ENCODE measurements at places on chromosomes 3 and 15. TPM values are rescaled to one million over a fixed set of nuclear protein-coding genes. Genes with fewer than 3 reads are reported as not detected.

PLA2G4D gene
- not detected for total RNA-seq

DNA sequence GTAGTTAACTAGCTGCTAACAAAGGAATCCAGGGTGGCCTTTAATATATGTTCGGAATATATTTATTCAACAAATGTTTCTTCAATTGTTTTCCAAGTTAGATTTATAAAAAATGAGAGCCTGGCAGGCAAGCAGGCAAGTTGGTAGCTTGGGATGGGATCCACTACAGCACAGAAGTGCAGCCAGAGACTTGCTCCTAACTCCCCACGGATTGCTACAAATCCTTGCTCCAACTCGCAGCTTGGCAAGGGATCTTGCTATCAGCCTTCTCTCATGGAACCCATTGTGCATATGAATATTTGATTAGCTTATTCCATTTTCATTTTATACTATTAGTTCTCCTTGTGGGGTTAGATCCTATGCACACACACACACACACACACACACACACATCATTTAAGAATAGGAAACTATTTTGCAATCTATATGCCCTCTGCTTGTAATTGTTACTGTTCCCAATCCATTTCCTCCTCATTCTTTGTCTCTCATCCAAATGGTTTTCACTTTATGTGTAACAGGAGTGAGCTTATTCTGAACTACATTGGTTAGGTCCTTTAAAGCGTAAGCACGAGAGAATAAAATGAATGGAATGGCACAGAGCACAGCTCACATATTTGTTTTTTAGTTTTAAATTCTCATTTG lies 505.6 kb downstream of the LPP start:
- H3K4me3 ChIP-seq: no peak overlapping the region
- no peak for DNase-seq
- no peak overlapping the region for H3K27ac ChIP-seq
- peaks cover 17% of the 10 kb centered on the region for H3K4me1 ChIP-seq
- H3K27me3 ChIP-seq: no peaks in the 10 kb centered on the region

- no peaks in the 10 kb centered on the region for H3K4me1 ChIP-seq
- H3K27me3 ChIP-seq: no peaks in the 10 kb centered on the region
- DNase-seq: no peak
- H3K36me3 ChIP-seq: peaks cover 39% of the 10 kb centered on the region
- no peak overlapping the region for H3K4me3 ChIP-seq
Observed at GRCh38 chr15:22878103-22878502, 39.6 kb downstream of the NIPA2 start.

GRCh38 chr3:138051947-138052802 lies 42.2 kb downstream of the CLDN18 start:
- no peak overlapping the region for H3K27ac ChIP-seq
- no peaks in the 10 kb centered on the region for H3K27me3 ChIP-seq
- H3K36me3 ChIP-seq: peaks cover 11% of the 10 kb centered on the region
- H3K4me1 ChIP-seq: peaks cover 1% of the 10 kb centered on the region
- H3K4me3 ChIP-seq: no peak overlapping the region

GNAT1 gene
- 0.91 TPM for total RNA-seq

DNA sequence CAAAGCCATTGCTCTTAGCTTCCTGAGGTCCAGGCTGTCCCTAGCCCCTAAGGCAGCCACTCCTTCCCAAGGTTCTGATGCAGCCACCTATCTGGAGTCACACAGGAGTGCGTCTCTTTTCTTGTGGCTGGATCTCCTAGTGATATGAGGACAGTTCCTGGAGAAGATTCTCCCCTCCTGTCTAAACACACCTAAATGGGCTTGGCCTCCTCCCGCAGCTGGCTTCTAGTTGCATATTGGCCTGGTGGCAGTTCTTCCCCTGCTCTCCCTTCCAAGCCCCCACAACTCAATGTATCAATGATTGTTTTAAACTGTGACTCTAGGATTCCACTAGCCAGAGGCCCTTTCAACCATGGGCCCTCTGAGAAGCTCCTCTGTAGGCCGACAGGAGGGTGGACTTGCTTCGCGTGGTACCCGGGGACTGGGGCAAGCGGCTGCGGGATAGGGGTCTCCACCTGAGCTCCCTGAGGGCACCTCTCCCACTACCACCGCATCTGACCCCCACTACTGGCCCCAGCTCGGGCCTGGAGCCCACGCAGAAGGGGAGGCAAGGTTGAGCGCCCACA lies 1.4 kb downstream of the ITGA11 start:
- peaks cover 6% of the 10 kb centered on the region for H3K4me1 ChIP-seq
- no peak overlapping the region for H3K27ac ChIP-seq
- H3K27me3 ChIP-seq: peaks cover 77% of the 10 kb centered on the region
- H3K36me3 ChIP-seq: no peaks in the 10 kb centered on the region
- H3K4me3 ChIP-seq: no peak overlapping the region
- DNase-seq: no peak

GP9 gene
- total RNA-seq: not detected

DNA sequence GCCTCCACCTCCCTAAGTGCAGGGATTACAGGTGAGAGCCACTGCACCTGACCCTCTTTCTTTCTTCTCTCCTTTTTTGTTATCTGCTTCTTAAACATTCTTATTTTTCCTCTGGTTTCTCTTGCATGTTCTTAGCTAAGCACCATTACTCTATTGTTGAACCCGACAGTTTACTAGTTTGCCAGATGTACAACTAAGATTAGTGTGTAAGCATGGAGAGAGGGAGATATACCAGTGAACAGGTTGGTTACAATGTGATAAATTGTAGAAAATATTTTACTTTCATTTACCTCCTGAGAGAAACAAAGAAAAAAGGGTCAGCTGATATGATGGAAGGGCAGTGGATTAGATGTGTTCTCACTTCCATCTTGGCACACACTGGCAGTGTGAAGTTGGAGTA lies 4.9 kb downstream of the HAUS2 start:
- peak overlapping the region; percentile 34 for H3K27ac ChIP-seq
- peaks cover 2% of the 10 kb centered on the region for H3K36me3 ChIP-seq
- peaks cover 7% of the 10 kb centered on the region for H3K4me1 ChIP-seq
- no peaks in the 10 kb centered on the region for H3K27me3 ChIP-seq
- DNase-seq: no peak

GRCh38 chr3:53703630-53704362 lies 142.4 kb downstream of the CHDH start:
- H3K27me3 ChIP-seq: peaks cover 14% of the 10 kb centered on the region
- peak overlapping the region; percentile 56 for H3K27ac ChIP-seq
- H3K4me3 ChIP-seq: no peak overlapping the region
- H3K36me3 ChIP-seq: no peaks in the 10 kb centered on the region

DNA sequence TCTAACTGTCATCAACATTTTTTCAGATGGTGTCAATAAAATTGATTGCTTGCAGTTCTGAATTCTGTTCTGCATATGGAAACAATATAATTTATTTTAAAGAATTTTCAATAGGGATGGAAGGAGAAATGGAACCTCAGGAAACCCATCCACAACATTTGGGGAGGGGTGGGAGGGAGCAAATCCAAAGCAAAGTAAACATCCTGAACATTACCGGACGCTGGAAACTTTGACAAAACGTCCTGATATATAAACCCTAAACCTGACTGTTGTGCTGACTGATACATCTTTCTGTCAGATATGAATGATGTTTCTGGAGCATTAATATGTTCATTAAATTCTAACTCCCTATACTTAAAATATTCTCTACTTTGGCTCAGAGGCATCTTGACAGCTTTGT lies 479.0 kb downstream of the FOXP1 start:
- H3K4me3 ChIP-seq: no peak overlapping the region
- H3K36me3 ChIP-seq: peaks cover 20% of the 10 kb centered on the region
- peaks cover 39% of the 10 kb centered on the region for H3K4me1 ChIP-seq
- no peak for DNase-seq
- H3K27ac ChIP-seq: no peak overlapping the region
- no peaks in the 10 kb centered on the region for H3K27me3 ChIP-seq

GRCh38 chr3:158683230-158683962 lies 10.9 kb upstream of the LXN start:
- H3K27ac ChIP-seq: no peak overlapping the region
- H3K27me3 ChIP-seq: no peaks in the 10 kb centered on the region
- DNase-seq: no peak
- H3K4me3 ChIP-seq: no peak overlapping the region

GRCh38 chr3:12643724-12644123 lies 20.2 kb downstream of the RAF1 start:
- no peaks in the 10 kb centered on the region for H3K27me3 ChIP-seq
- peaks cover 9% of the 10 kb centered on the region for H3K4me1 ChIP-seq
- no peak for DNase-seq
- H3K36me3 ChIP-seq: peaks cover 6% of the 10 kb centered on the region
- H3K4me3 ChIP-seq: no peak overlapping the region
- no peak overlapping the region for H3K27ac ChIP-seq

CYP1A2 gene
- not detected for total RNA-seq

DNA sequence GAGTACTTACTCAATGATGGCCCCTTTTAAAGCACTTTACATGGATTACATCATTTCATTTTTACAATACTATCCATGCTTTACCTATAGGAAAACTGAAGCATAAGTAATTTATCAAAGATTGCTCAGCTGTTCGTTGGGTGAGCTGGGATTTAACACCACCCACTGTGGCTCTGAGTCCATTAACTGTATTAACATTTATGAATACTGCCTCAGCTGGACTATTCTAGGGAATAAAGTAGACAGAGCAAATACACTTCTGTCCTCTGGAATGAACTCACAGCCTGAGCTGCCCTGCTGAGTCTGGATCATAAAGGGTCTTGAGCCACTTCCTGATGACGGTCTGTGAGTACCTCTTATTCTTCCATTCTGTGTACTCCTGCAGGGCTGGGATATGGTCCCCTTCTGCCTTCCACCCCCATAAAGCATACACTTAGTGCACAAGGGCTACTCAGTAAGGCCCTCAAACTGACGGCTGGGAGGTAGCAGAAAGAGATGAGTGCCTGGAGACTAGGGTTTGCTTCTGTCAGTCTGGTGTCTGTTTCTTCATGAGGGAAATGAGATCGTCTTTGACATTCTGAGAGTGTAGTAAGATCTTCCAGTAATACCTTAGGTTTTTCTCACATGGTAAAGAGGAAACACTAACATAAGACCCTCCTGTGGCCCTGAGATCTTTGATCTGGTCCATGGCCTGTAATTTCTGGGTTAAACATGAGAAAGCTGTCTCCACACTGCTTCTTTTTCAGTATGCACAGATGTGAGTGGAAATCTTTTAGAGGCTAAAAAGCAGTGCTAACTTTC lies 12.6 kb upstream of the ST6GAL1 start:
- no peak overlapping the region for H3K27ac ChIP-seq
- peaks cover 21% of the 10 kb centered on the region for H3K4me1 ChIP-seq
- no peak for DNase-seq
- H3K36me3 ChIP-seq: no peaks in the 10 kb centered on the region

GRCh38 chr3:16888356-16888755 lies 3.6 kb downstream of the PLCL2 start:
- H3K4me3 ChIP-seq: no peak overlapping the region
- peaks cover 5% of the 10 kb centered on the region for H3K27me3 ChIP-seq
- DNase-seq: no peak
- H3K27ac ChIP-seq: no peak overlapping the region
- H3K4me1 ChIP-seq: peaks cover 46% of the 10 kb centered on the region
- H3K36me3 ChIP-seq: no peaks in the 10 kb centered on the region

DNA sequence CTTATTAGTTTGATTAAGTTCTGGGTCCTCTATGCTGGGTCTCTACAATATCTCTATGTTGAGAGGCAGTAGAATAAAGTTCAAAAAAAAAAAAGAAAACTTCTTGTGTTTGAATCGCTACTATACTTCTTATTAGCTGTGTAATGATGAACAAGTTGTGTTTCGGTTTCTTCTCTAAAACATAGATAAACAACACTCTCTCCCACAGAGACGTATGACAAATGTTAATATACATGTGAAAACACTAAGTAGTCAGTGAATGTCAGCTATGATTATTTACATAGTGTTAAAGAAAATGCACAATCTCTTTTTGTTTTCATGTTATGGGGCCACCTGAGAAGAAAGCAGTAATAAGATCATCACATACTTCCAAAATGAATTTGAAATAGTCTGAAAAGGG lies 45.3 kb downstream of the ACAP2 start:
- H3K27me3 ChIP-seq: no peaks in the 10 kb centered on the region
- peaks cover 26% of the 10 kb centered on the region for H3K4me1 ChIP-seq
- H3K27ac ChIP-seq: no peak overlapping the region
- H3K36me3 ChIP-seq: no peaks in the 10 kb centered on the region

NEDD4 gene
- 14.2 TPM for total RNA-seq

- H3K27ac ChIP-seq: no peak overlapping the region
- peaks cover 13% of the 10 kb centered on the region for H3K4me1 ChIP-seq
- H3K36me3 ChIP-seq: peaks cover 1% of the 10 kb centered on the region
- H3K27me3 ChIP-seq: no peaks in the 10 kb centered on the region
Observed at GRCh38 chr15:57559875-57560274, 31.8 kb upstream of the MYZAP start.

GRCh38 chr15:40949756-40950207 lies 3.5 kb upstream of the CHAC1 start:
- H3K4me1 ChIP-seq: peaks cover 17% of the 10 kb centered on the region
- H3K4me3 ChIP-seq: no peak overlapping the region
- H3K36me3 ChIP-seq: no peaks in the 10 kb centered on the region
- DNase-seq: no peak

CPLX3 gene
- total RNA-seq: not detected

FHIT gene
- total RNA-seq: 16.1 TPM

DNA sequence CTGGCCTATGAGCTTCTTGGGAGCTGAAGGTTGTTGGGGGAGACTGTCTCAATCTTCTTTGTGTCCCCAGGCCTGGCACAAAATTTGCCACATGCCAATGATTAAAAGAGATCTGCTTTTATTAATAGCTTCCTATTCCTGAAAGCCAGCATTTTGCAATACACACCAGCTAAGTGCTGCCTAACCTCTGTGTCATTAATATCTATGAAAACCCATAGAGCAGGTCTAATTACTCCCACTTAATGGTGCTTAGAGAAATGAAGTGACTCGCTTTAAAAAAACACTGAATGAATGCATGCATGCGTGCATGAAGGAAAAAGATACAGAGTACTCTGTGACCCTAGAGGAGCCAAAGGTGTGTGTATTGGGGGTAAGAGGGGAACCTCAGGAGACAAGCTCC lies 55.0 kb downstream of the SLC6A1 start:
- no peak overlapping the region for H3K4me3 ChIP-seq
- peaks cover 20% of the 10 kb centered on the region for H3K27me3 ChIP-seq
- H3K36me3 ChIP-seq: no peaks in the 10 kb centered on the region
- no peaks in the 10 kb centered on the region for H3K4me1 ChIP-seq
- DNase-seq: no peak
- H3K27ac ChIP-seq: no peak overlapping the region

- no peak for DNase-seq
- peaks cover 4% of the 10 kb centered on the region for H3K36me3 ChIP-seq
- H3K27ac ChIP-seq: peak overlapping the region; percentile 9
- peaks cover 14% of the 10 kb centered on the region for H3K27me3 ChIP-seq
- H3K4me3 ChIP-seq: no peak overlapping the region
- peaks cover 19% of the 10 kb centered on the region for H3K4me1 ChIP-seq
Observed at GRCh38 chr15:70508561-70509281, 254.6 kb downstream of the UACA start.

GRCh38 chr15:70244978-70245542 lies 147.3 kb upstream of the TLE3 start:
- no peaks in the 10 kb centered on the region for H3K36me3 ChIP-seq
- H3K4me3 ChIP-seq: no peak overlapping the region
- H3K27me3 ChIP-seq: peaks cover 65% of the 10 kb centered on the region
- DNase-seq: no peak
- H3K4me1 ChIP-seq: peaks cover 9% of the 10 kb centered on the region
- no peak overlapping the region for H3K27ac ChIP-seq
